ENCODE measurements at places on chromosomes 7 and 10. TPM values are rescaled to one million over a fixed set of nuclear protein-coding genes. Genes with fewer than 3 reads are reported as not detected.

DNA sequence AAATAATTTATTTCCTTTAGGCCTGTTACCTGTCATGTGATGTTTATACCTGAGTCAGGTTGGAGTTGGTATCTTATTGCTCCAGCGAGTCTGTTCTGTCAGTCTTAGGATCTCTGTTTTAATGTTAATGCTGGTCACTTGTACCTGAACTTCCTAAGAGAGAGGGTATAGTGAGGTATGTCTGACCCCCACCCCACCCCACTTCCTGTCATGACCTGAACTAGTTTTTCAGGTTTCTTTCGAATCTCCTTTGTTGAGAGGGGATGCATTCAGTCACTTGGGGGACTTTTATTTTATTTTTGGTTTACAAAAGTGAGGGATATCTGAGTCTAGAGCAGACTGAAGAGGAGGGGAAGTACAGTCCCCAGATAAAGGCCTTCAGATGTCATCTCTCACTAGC, 769.0 kb upstream of the COBL start:
- no peak for DNase-seq

DNA sequence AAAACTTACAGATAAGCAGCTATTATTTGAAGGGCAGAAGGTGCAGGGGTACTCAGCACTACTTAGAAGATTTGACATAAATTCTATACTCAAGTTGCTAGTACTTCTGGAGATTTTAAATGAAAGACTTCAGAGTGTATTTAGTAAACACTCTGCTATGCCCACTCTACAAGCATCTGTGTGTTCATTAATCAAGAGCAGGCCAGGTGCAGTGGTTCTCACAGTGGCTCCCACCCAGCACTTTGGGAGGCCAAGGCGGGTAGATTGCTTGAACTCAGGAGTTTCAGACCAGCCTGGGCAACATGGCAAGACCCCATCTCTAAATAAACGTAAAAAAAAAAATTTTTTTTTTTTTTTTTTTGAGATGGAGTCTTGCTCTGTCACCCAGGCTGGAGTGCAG, 38.9 kb upstream of the TOMM7 start:
- no peak for DNase-seq

GRCh38 chr7:47500103-47500563, 81.8 kb downstream of the TNS3 start:
- no peak for DNase-seq

- no peak for DNase-seq
These were observed 20.4 kb downstream of the PPA1 start for GRCh38 chr10:70212879-70213278.

DNA sequence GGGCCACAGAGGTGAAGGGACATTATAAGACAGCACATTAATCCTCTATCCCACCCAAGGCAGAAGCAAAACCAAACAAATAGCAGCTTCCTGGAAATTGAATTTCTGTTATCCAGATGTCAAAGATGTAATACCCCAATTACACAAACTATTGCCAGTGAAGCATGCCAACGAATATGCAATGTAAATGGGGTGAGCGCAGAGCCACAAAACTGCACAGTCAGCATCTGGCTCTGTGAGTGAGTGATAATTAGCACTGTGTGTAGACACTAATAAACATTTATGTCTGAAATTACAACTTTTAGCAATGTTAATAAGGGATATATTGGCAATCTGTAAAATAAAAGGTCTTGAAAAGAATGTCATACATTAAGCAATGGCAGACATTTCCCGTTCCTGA, 3.2 kb downstream of the BEND7 start:
- no peak for DNase-seq

DNA sequence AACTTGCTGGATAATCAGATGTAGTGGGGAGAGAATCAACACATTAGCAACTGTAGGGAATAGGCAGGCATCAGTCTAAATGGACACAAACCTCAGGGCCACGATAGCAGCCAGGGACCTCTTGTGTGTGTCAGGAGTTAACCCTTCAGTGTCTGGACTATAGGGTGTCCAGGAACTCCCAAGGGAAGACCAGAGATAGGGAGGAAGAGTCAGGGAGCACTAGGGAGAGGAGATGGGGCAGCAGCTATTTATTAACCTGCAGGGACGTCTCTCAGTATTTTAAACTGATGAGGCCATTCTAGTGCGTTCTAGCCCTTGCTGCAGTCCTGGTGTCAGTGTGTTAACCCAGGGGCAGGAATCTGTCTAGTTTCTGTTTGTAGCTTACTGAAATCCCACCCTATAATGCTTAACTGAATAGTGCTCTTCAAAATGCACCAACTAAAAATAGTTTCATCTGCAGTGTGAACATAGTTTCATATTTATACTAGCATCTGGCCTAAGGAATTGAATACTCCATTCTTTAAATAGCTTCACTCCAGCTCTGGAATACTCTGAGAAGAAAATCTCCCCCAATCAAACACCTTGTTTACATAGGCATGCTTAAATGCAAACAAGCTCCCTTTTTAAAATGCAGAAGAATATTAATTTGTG, 62.7 kb downstream of the ARID5B start:
- DNase-seq, result no peak

The RBM20 gene
- 1.0 TPM for total RNA-seq

The FAM237B gene
- not detected for total RNA-seq

The CHRM2 gene
- total RNA-seq, result 0.05 TPM
